ENCODE measurements at places on chromosomes 7 and 10.

- DNase-seq = no peak
Measured at GRCh38 chr10:11869219-11869618, 46.1 kb downstream of the PROSER2 start.

GRCh38 chr10:96414303-96414702, 55.5 kb upstream of the OPALIN start:
- DNase-seq = no peak

GRCh38 chr10:9621216-9621615, 1396.5 kb upstream of the CELF2 start:
- no peak for DNase-seq

DNA sequence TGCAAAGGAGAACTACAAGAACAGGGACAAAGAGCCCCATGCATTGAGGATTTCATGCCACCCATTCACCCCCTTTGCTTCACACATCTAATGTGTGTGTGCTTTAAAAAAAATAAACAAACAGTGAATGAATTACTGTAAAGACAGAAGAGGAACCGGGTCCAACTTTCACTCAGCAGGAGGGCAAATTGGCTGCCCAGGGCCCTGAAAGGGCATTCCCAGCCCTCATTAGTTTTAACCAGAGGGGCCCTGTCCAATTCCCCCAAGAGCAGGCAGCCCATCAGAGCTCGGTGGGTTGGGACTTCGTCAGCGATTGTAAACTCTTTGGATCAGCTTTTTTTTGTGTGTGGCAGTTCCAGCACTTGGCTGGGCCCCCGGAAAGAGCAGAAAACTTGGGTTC, 73.6 kb upstream of the PDZD8 start:
- DNase-seq = no peak

- no peak for DNase-seq
Measured at GRCh38 chr10:97165499-97165898, 20.3 kb downstream of the SLIT1 start.

- DNase-seq = no peak
Measured at GRCh38 chr7:56447864-56448693, 331.9 kb upstream of the NUPR2 start.

DNA sequence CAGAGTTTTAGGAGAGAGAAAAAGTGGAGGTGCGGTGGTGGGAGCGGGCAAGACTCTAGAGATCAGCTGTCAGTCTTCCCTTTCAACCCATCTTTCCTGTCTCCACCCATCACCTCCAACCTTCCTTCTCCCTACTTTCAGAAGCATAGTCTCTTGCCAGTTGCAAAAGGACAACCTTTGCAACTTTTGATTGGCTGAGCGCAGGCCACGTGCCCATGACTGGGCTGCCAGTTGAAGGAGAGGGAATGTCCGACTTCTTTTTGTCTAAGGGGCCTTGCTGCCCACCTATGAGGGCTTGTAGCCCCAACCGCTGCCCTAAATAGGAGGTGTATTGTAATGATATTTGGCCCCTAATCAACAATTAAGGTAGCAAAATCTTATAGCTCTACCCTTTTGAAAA, 12.6 kb downstream of the CYP26A1 start:
- no peak for DNase-seq

- DNase-seq = no peak
Measured at GRCh38 chr10:124076148-124076733, 17.2 kb downstream of the CHST15 start.

DNA sequence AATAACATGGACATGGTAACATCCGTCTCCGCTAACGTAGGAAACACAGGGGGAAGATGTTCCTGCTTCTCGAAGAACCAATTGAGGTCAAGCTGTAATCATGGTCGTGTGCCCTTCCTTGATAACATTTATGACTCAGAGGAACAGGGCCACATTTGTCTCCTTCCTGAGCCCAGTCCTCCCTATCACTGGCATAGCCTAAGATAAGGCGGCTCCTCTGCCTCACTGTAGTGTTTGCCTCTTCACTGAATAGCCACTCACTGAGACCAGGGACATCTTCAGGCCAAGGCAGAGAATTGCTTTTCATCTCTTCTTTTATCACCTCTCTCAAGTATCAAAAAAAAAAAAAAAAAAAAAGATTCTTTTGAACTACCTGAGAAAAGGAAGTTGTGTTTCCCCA, 5.4 kb upstream of the GRM8 start:
- no peak for DNase-seq

DNA sequence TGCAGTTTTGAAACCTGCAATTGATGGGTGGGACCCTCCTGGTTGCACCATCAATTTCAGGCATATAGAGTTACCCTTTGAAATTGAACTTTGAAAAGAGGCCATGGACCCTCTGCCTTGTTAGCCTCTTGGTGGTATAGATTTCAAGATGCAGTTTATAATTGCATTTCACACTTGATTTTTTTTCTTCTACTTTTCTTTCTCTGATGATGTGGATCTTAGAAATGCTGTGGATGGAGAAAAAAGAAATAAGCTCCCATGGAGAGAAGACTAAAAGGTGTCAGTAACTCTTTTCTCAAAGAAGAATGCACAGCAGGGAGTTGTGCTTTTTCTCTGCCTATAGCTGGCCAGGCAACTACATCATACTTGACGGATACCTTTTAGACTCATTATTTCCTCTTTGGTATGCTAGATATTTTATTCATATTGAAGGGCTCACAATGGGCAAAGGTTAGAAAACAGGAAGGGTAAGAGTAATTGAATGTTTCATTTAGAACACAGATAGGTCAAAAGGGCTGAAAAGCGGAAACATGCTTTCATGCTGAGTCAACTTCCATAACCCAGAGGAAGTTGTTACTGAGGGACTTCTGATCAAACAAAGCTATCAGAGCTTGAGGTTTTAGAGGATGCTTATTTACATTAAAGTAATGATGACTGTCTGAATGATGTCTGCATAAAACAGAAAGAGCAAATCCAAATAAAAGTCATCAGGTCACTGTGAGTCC, 773.2 kb upstream of the LRRN3 start:
- no peak for DNase-seq

DNA sequence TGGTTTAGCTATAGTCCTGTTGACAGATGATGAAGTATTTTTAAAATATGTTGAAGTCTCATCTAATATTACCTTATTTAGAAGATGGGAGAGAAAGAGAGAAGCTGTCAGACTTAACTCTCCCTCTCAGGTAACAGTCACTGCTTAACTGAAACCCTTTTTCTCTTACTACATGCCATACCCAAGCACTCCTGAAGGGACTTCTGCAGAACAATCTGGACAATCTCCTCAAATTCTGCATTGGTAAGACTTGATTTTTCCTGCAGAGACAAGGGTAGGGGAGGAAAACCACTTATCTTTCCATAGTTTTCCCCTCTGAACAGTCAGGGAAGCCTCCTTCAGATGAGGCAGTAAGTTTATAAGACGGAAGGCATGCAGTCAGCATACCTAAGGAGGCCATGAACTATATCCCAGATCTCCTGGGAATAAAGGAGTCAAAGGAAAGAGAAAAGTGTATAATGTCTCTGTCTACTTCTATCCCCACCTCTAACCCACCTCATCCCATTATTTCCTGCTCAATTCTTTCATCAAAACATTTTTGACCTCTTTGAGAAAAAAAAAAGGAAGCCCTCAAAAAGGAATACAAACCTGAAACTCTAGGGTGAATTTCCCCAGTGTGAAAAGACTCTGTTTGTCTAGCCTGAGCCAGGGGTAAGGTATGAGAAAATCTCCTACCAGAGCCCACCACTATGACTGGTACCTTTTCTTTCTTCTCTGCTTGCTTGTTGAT, 9.4 kb downstream of the ZCWPW1 start:
- no peak for DNase-seq
